ENCODE measurements at places on chromosomes 7 and 10.

GRCh38 chr10:64275774-64276173, 754.6 kb downstream of the REEP3 start:
- DNase-seq, result no peak

GRCh38 chr10:15739254-15739970, 19.7 kb upstream of the ITGA8 start:
- DNase-seq, result no peak

- peak; percentile 60 for DNase-seq
Measured at GRCh38 chr7:111532625-111533024, 29.7 kb downstream of the IMMP2L start.

DNA sequence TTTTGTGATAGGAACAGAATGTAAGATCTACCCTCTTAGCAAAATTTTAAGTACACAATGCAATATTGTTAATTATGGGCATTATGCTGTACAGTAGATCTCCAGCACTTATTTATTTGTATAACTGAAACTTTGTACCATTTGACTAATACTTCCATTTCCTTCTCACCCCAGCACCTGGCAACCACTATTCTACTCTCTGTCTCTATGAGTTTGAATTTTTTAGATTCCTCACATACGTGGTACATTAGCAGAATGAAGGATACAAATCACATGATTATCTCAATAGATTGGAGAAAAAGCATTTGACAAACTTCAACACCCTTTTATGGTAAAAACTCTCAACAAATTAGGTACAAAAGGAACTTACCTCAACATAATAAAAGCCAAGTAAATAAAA, 90.3 kb upstream of the DLX6 start:
- no peak for DNase-seq

DNA sequence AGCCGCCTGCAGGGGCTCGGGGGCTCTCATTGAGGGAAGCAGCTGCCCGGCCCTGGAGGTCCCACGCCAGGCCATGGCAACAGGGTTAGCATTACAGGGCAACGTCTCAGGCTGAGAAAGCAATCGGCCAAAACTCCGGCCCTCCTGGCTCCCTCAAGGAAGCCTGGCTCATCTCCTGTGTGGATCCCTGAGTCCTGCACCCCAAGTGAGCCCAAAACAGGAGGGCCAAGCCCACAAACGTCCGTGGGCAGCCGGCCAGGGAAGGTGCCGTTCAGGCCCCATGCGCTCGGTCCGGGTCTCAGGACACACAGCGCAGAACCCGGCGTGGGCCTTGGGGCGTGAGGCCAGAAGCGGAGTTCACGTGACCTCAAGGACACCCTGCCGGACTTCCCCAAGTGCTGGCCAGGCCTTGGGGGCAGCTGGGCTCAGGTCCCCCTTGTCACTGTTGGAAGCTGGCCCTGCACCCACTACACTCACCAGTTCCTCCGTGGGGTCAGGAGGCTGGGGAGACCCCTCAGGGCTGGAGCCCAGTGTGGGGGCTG, 8.0 kb upstream of the PWWP2B start:
- DNase-seq, result no peak

DNA sequence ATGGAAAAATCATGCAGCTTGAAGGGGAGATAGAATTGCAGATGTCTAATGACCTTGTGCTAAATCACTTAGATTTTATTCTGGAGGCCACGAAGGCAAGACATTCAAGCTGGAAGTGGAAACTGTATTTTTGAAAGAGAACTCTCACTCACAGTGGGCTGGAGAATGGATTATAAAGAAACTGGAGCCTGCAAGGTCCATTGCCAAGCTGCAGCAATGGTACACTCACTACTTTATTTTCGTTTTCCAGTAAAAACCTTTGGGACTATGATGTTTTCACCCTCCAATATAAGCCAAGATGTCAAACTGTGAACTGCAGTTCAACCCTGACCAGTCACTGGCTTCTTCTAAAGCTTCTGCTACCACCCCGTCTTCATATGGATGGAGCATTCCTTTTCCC, 62.0 kb downstream of the SKIDA1 start:
- DNase-seq, result no peak

GRCh38 chr10:38143587-38143986, 49.5 kb downstream of the ZNF37A start:
- no peak for DNase-seq

- DNase-seq, result no peak
Measured at GRCh38 chr7:27678617-27679260, 16.1 kb upstream of the HIBADH start.

DNA sequence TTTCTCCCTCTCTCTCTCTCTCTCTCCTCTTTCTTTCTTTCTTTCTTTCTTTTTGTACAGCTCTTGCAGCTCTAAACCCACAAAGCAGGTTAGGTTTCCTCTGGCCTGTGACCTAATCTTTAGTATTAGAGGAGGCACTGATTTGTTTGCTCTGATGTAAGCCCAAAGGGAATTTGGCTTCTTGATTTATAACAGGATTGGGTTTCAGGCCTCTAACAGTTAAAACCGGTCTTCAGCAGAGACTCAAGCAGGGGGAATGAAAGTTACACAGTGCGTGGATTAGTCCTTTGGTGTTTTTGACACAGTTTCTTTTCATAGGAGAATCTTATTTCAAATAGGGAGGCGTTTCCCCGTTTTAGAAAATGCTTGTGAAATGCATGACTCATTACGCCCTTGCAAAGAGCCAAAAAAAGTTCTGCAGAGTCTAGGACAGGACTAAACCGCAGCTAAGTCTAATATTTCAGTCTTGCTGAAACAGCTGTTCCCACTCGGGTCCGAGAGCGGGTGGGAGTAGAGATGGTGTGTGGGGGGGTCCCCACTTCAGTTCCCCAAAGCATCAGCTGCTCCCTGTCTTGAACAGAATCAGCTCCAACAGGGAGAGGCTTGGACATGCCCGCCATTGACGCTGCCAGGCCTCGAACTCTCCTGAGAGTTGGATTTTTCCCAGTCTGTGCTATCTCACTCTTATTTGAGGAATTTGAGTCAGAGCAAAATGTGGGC, 296.5 kb upstream of the PITRM1 start:
- peak; percentile 95 for DNase-seq

GRCh38 chr7:20441991-20442441, 111.3 kb downstream of the ITGB8 start:
- no peak for DNase-seq

- DNase-seq, result no peak
Measured at GRCh38 chr10:84181631-84182030, 8.0 kb downstream of the GPR15LG start.

DNA sequence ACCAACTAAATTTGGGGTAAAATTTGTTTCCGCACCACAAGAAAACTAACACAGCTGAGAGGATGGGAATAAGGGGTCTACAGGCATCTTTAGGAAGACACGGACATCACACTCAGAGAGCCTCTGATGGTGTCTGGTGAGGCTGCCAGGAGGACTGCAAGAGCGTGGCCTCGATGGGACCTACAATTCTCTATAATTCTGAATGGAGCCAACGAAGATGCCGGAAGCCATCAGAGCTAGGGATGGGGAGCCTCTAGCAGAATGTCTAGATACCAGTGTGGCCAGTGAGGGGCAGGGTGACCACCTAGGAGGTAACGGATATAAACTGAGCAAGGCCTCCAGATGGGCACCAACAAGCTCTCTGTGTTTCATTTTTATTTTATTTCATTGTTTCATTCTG, 7.5 kb downstream of the GRID1 start:
- DNase-seq, result no peak

GRCh38 chr10:128981881-128982615, 485.0 kb upstream of the MGMT start:
- DNase-seq, result no peak

DNA sequence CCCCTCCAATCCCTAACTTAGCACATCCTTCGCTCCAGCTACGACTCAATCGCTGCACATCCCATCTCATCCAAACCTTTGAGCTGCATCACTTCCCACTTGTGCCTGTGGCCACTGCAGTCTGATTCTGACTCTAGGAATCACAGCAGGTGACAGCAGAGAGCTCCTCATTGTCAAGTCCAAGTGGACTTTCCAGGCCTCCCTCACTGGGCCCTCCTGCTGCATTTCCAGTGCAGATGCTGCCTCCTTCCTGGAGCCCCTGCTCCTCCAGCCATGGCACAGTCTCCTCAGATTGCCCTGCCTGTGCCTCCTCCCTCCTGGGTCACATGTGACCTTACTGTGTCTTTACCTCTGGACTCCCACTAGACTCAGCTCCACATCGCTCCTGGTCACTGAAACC, 157.3 kb downstream of the USP6NL start:
- DNase-seq, result no peak

DNA sequence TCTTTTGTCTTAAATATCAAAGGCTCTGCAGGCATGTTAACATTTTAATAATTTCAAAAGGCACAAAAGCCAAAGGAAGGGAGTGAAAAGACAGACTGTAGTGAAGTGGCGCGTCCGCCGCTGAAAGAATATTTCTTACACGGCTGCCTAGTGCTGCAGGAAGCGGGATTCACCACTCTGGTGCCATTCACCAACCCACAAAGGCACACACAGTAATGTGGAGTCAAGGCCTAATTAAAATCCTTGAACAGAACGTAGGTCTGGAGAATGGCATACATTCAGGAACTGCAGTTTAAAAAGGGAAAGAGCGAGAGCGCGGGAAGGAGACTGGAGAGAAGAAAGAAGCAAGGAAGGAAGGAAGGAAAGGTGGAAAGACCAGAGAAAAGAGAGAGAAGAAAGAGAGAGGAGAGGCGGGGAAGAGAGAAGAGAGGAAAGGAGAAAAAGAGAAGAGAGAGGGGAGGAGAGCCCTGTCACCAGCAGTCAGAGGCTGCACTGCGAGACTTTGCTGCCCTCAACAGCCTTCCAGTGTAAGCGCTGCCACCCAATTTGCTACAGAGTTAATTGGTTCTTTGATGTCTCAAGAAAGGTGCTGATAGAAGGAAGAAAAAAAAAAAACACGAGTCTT, 554.0 kb downstream of the MDFIC start:
- no peak for DNase-seq

DNA sequence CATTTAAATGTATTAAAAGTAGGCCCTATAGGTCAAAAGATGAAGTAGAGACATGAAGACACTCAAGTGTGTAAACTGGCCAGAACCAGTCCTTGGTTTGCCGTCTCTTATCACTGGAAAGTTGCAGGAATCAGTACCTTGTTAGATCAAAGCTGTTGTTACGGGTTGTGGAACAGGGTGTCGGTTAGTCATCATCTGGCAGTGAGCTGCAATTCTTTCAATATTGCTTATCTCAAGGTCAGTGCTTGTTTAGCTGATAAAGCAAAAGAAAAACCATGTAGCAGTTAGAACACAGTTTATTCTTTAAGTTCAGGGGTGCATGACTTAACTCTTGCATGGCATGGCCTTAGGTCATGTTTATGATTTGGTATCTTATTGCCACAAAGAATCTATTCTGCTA, 10.0 kb upstream of the SLC13A1 start:
- DNase-seq, result peak; percentile 29

GRCh38 chr10:17265468-17265867, 37.4 kb downstream of the VIM start:
- no peak for DNase-seq

DNA sequence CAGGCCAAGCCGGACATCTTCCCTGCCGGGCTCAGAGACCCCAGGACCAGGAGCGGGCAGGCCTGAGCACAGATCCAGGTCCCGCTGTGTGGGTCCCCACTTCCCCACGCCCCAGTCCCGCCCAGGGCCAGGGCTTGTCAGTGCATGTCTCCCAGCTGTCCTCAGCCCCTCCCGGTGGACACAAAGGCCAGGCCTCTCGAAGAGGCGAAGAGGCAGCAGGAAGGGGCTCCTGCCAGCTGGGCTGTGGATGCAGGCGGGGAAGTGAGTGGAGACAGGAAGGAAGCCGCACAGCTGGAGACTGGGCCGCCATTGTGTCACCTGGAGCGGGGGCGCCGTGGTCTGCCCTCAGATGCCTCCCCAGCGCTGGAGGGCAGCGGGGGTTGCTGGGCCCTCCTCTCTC, 4.8 kb downstream of the GRIFIN start:
- peak; percentile 51 for DNase-seq

GRCh38 chr10:6062101-6062771, at the start of gene IL2RA:
TSS of gene IL2RA (minus strand) at chr10:6062367. CDS start at chr10:6062151, 216 bp downstream.
- no peak for DNase-seq

DNA sequence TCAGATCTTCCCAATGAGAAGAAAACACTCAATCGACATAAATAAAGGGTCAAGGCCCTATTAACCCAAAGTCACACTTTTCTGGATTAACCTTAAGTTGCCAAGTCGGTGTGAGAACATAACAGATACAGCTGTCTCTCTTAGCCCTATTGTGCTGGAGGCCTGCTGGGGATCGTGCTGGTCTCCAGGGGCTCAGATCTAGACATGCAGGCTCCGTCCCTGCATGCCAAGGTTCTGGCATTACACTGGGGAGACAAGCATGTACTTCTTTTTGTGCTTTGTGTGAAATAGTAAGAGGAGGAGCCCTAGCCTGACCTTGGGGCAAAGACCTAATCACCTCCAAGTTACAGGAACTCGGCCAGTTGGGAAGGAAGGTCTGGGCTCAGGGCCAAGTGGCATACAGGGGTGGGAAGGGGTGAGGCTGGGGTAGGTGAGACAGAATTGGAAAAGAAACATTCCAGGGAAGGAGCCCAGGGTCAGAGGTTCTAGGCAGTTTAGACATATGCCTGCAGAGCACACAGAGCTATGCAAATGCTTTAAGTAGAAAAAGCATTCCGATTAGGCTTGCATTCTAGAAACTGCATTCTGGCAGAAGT, 216.4 kb downstream of the HECW1 start:
- no peak for DNase-seq

DNA sequence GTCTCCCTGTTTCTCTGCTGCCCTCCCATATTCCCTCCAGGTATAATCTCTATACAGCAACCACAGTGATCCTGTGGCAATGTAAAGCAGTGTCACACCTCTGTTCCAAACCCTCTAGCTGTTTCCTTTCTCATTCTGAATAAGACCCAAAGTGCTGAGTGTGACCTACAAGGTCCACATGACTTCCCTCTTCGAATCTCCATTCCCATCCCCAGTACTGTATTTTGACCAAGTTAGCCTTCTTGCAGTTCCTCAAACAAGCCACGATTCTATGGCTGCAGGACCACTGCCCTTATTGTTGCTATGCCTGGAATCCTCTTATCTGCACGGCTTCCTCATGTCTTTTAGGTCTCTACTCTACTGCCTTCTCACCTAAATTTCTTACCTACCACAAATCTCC, 291.9 kb downstream of the DOCK4 start:
- no peak for DNase-seq

DNA sequence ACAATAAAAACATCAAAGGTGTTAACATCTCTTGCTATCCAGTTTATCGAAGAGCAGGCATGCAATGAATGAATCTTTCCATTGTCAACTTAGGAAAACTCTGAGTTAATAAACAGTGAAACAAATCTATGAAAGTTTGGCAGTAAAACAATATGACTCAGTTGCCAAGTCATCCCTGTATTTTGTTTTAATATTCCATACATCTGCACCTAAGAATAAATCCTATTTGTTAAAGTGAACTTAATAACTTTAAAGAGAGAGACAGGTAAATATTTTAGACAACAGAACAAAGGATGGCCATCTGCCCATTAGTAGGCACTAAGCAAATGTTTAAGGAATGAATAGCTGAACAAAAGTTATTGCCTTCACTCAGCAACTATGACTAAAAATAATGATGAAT, 700.5 kb upstream of the CELF2 start:
- no peak for DNase-seq

DNA sequence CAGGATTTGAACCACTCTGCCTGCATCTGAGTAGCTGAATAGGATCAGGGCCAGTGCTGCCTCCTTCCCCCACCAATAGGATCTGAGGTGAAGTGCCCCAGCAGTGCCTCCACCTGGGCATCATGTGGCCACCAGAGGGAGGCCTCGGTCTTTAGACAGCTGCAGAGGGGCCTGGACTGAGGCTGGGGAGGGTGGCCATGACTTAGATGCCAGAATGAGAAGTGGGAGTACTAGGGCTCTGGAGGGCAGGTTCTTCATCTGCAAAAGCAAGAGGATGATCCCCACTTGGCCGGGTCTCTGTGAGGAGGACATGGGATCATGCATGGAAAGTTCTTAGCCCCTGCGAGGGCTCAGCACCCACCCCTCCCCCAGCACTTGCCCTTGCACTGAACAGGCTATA, 56.9 kb downstream of the NEUROG3 start:
- no peak for DNase-seq
